A549 treated with AZD2906 at 1 μM for 4 hours (cell line): ENCODE measurements at places on chromosomes 1 and 21. TPM values are rescaled to one million over a fixed set of nuclear protein-coding genes. Genes with fewer than 3 reads are reported as not detected.

KCNH1 gene
- total RNA-seq: 1.8 to 2.9 TPM (median 2.1 TPM) in 5 replicates

C1orf185 gene
- total RNA-seq: not detected in 5 replicates

CKS1B gene
- total RNA-seq: 307 to 357 TPM (median 343 TPM) in 5 replicates

TCP10L gene
- total RNA-seq: 0.27 to 0.89 TPM (median 0.70 TPM) in 5 replicates

SLC25A34 gene
- 0.08 to 0.43 TPM (median 0.18 TPM) in 5 replicates for total RNA-seq

ADAM30 gene
- total RNA-seq: not detected in 5 replicates

GIPC2 gene
- 0.01 to 0.06 TPM (median 0.02 TPM) in 5 replicates for total RNA-seq

PRRX1 gene
- 0.06 TPM in 1 of 5 replicates, not detected in the others for total RNA-seq

C1orf94 gene
- total RNA-seq: 0.05 to 0.06 TPM (median 0.06 TPM) in 3 of 5 replicates, not detected in the others

SPRR5 gene
- not detected in 5 replicates for total RNA-seq

ANXA9 gene
- 0.56 to 1.0 TPM (median 0.72 TPM) in 5 replicates for total RNA-seq

KLHDC7A gene
- total RNA-seq: 1.2 to 2.0 TPM (median 1.3 TPM) in 5 replicates

SPRR2G gene
- not detected in 5 replicates for total RNA-seq

LRRC3 gene
- total RNA-seq: 1.8 to 2.4 TPM (median 2.1 TPM) in 5 replicates

UBL4B gene
- 0.03 to 0.08 TPM in 2 of 5 replicates, not detected in the others for total RNA-seq

GBP7 gene
- not detected in 5 replicates for total RNA-seq

PLA2G2C gene
- not detected in 5 replicates for total RNA-seq

TMCC2 gene
- 1.4 to 1.8 TPM (median 1.6 TPM) in 5 replicates for total RNA-seq

KIF26B gene
- 0.03 to 0.08 TPM (median 0.07 TPM) in 5 replicates for total RNA-seq

CYP4A11 gene
- total RNA-seq: not detected in 5 replicates

IL20 gene
- 0.10 TPM in 1 of 5 replicates, not detected in the others for total RNA-seq

MIXL1 gene
- total RNA-seq: 0.05 to 0.09 TPM (median 0.07 TPM) in 4 of 5 replicates, not detected in the other

TEDDM1 gene
- not detected in 5 replicates for total RNA-seq

UBE2U gene
- not detected in 5 replicates for total RNA-seq

TNFRSF25 gene
- total RNA-seq: 1.9 to 3.6 TPM (median 2.8 TPM) in 5 replicates

METTL13 gene
- total RNA-seq: 37.8 to 45.5 TPM (median 43.0 TPM) in 5 replicates

NUP210L gene
- not detected in 5 replicates for total RNA-seq

PKP1 gene
- 0.02 to 0.07 TPM (median 0.05 TPM) in 5 replicates for total RNA-seq

PBXIP1 gene
- 13.5 to 15.9 TPM (median 14.6 TPM) in 5 replicates for total RNA-seq

TMOD4 gene
- 0.24 to 0.29 TPM (median 0.28 TPM) in 3 of 5 replicates, not detected in the others for total RNA-seq

BMP8A gene
- total RNA-seq: 0.07 to 0.29 TPM (median 0.13 TPM) in 5 replicates

ZNF697 gene
- total RNA-seq: 1.4 to 1.7 TPM (median 1.4 TPM) in 5 replicates

TMEM183A gene
- 46.2 to 48.0 TPM (median 46.8 TPM) in 5 replicates for total RNA-seq

RABGAP1L gene
- total RNA-seq: 4.3 to 6.4 TPM (median 5.4 TPM) in 5 replicates

TRIM46 gene
- 2.0 to 3.1 TPM (median 2.9 TPM) in 5 replicates for total RNA-seq

RHBDL2 gene
- total RNA-seq: 1.4 to 2.6 TPM (median 1.9 TPM) in 5 replicates

KCNQ4 gene
- 0.18 to 0.38 TPM (median 0.32 TPM) in 5 replicates for total RNA-seq

TNFRSF9 gene
- 1.8 to 3.2 TPM (median 2.3 TPM) in 5 replicates for total RNA-seq

SLC9C2 gene
- not detected in 5 replicates for total RNA-seq

PGLYRP4 gene
- total RNA-seq: not detected in 5 replicates

SLC16A4 gene
- 22.7 to 39.9 TPM (median 29.3 TPM) in 5 replicates for total RNA-seq

RXFP4 gene
- not detected in 5 replicates for total RNA-seq

LCE1A gene
- total RNA-seq: not detected in 5 replicates

ROR1 gene
- 8.1 to 11.6 TPM (median 8.8 TPM) in 5 replicates for total RNA-seq

MFAP2 gene
- total RNA-seq: 0.85 to 1.4 TPM (median 0.93 TPM) in 5 replicates

NR0B2 gene
- total RNA-seq: 0.05 to 0.10 TPM (median 0.10 TPM) in 3 of 5 replicates, not detected in the others

LYST gene
- 3.0 to 4.3 TPM (median 4.0 TPM) in 5 replicates for total RNA-seq

TMEM240 gene
- 0.36 to 0.75 TPM (median 0.58 TPM) in 4 of 5 replicates, not detected in the other for total RNA-seq

PPM1J gene
- 0.79 to 1.0 TPM (median 0.90 TPM) in 5 replicates for total RNA-seq

LDLRAD1 gene
- total RNA-seq: not detected in 5 replicates

CFAP107 gene
- not detected in 5 replicates for total RNA-seq

PRR9 gene
- total RNA-seq: 0.05 TPM in 1 of 5 replicates, not detected in the others

RGS13 gene
- total RNA-seq: not detected in 5 replicates

PDC gene
- total RNA-seq: 0.05 TPM in 1 of 5 replicates, not detected in the others

PAX7 gene
- 0.75 to 0.88 TPM (median 0.85 TPM) in 5 replicates for total RNA-seq

KCNJ9 gene
- not detected in 5 replicates for total RNA-seq

C4BPA gene
- 0.50 to 0.84 TPM (median 0.62 TPM) in 5 replicates for total RNA-seq
